ENCODE measurements at places on chromosomes 16 and 17.

GRCh38 chr17:44084131-44084538, 13.6 kb downstream of the G6PC3 start:
- DNase-seq: no peak

DNA sequence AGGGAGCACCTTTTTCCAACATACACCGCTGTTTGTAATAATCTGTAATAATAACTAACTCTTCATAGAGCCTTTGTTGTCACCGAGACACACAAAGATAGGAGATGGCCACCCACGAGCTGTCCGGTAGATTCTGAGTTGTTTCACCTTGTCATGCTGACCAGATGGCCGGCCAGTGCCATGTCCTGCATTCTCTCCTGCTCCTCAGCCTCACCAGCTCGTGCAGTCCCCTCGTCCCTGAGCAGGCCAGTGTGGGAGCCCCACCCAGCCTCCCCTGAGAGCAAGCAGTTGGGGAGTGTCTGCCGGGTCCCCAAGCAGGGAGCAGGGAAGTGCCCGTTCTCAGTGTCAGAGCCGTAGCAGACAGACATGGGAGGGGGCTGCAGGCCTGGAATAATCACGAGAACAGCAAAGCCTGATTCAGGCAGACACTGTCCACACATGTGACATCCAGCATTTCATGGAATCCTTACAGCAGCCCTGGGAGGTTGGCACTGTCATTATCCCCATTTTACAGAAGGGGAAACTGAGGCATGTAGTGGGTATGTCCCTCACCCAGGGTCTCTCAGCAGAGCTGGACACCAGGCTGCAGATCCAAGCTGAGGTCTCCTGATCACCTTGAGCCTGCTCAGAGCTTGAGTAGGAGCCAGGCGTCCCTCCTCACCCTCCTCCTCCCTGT, 178.5 kb upstream of the CIBAR2 start:
- no peak for DNase-seq

DNA sequence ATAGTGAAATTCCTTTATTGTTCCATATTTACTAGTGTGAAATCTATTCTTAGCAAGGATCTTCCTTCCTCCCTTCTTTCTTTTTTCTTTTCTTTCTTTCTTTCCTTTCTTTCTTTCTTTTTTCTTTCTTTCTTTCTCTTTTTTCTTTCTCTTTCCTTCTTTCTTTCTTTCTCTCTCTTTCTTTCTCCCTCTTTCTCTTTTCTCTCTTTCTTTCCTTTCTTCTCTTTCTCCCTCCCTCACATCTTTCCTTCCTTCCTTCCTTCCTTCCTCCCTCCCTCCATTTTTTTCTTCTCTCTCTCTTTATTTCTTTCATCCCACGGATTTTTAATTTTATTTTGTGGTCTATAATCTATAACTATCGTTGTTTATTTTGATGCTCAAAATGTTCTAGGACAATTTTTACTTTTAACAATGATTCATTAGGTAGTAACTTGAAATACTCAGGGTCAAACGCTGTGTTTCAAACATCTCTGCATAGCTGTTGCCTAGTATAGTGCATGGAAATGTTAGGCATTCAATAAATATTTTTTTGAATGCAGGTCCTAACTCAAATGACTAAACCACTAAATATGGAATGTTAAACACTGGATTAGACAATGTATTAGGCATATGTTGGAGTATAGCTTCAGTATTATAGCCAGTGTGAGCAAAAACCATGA, 178.3 kb downstream of the MAP2K6 start:
- DNase-seq: no peak

DNA sequence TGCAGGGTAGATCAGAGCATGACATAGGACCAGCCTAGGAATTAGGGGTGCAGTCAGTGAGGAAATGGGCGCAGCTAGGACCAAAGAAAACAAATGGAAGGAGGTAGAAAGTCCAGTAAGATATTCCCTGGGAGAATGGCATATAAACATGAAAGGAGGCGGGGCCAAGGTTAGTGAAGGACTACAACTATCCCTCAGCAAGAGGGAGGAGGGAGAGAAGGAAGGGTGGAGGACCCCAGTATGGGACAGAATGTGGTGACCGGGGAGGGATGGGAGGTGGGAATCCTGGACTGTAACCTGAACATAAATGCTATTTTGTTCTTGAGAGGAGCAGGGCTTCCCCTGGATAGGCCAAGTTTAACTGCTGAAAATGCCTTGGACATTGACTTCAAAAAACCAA, 22.8 kb downstream of the ITGB3 start:
- no peak for DNase-seq

DNA sequence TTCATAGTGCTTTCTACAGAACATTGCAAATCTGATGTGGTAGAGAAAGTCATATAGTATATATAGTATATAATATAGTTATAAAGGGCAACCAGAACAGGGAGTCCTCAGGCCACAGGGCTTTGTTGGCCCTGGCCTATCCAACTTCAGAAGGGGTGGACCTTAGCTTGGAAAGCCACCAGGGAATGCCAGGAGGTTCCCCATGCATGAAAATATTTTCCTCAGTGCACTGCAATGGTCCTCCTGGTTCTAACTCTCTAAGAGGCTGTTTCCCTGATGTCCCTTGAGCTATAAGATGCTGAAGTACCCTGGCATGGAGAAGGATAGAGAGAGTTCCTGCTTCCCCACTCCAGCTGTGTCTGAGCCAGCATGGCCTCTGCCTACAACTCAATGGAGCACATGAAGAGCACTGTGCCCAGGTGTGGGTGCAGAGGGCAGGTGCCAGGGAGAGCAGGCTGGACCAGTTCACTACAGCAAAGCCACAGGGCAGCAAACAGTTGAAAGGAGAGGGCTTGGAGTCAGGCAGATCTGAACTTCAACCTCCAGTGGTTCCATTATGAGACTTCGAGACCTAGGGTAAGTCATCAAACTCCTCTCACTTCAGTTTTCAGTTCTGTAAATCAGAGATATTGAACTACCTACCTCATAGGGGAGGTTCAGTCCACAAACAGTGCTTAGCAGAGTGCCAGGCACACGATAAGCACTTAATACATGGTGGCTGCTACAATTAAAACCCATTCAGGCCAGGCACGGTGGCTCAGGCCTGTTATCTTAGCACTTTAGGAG, 183.1 kb downstream of the SALL1 start:
- no peak for DNase-seq

DNA sequence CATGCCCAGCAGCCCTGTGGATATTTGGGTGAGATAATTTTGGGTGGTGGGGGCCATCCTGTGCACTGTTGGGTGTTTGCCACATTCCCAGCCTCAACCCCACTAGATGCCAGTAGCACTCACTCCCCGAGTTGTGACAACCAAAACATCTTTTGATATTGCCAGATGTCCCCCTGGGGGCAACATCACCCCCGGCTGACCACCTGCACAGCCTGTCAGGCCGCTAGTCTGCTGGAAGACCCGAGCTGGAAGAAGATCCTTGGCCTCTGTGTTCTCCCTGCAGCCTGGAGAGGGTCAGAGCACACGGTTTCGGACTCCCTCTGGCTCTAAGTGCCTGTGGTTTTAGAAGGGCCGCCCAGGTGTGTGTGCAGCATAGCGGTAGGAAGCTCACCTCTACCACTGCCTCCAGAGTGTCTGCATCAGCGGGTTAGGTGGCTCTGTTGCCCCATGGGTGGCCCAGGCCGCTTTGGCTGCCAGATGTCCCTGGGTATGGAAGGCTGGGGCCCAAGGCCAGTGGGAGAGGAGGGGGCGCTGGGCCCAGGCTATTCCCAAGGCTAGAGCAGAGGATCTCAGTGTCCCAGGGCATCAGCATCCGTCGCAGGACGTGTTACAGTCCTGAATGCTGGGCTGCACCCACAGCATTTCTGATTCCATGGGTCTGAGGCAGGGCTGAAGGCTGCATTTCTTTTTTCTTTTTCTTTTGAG, 195.8 kb upstream of the GSE1 start:
- no peak for DNase-seq

DNA sequence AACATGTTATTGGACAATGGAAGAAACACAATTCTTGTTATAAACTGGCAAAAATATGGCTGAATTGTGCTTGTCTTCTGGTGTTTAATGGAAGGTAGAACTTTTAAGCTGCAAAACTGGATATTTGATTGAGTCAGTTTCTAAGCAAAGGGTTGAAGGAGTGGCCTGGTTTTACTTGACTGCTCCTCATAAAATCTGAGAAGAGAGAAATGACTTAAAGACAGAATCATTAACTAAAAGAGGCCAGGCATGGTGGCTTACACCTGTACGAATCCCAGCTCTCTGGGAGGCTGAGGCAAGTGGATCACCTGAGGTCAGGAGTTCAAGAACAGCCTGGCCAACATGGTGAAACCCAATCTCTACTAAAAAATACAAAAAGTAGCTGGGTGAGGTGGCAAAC, 770.7 kb downstream of the CDH11 start:
- DNase-seq: no peak

DNA sequence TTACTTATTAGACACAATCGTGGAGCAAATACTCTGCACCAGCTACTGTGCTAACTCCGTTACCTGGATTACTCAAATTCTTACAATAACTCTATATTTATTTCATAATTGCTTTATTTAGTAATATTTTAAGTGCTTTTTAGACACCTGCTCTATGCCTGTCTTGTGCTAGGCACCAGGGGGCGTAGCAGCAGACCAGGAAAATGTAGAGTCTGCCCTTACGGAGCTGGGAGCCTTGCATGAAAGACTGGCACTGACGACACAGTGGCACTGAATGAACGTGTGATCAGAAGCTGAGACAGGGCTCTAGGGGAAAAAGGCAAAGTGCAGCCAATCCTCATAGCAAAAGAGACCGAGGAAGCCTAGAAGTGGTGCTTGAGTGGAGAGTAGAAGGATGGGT, 486.5 kb downstream of the CDH13 start:
- peak; percentile 47 for DNase-seq

DNA sequence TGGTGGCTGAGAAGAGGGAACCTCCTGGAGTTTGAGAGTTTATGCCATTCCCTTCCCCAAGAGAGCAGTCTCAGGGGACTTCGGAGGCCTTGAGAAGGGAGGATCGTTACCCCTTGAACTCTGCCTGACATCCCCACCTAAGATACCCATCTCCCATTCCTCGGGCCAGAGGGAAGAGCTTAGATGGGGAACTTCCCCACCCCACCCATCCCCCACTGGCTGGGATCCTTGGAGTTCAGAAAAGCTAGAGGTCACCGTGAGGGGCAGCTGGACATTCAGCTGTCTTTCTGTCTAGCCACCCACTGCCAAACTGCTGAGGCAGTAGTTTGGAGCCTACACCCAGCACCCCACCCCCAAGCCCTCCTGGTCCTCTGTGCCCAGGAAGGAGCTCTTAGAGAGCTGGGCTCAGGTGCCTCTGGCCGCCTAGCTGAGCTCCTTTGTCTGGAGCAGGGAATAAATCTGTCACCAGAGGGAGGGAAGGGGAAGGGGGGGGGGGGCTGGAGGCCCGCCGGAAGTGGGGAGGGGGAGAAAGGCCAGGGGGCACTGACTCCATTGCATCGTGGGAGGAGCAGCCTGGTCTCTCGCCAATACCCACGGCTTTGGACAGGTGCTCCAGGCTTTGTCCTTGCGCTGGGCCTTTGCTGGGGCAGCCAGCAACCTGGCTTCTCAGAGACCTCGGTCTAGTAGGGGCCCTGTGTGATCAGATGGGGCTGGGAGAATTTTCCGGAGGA, 1.0 kb downstream of the HSD11B2 start:
- no peak for DNase-seq

DNA sequence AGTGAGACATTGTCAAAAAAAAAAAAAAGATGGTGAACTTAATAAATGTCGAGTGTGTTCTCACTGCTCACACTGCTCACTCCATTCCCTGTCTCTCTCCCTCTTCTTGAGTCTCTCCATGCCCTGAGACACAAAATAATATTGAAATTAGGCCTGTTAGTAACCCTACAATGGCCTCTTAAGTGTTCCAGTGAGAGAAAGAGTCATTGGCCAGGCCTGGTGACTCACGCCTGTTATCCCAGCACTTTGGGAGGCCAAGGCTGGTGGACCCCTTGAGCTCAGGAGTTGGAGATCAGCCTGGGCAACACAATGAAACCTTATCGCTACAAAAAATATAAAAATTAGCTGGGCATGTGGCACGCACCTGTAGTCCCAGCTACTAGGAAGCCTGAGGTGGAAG, 16.2 kb upstream of the CSF3 start:
- no peak for DNase-seq

DNA sequence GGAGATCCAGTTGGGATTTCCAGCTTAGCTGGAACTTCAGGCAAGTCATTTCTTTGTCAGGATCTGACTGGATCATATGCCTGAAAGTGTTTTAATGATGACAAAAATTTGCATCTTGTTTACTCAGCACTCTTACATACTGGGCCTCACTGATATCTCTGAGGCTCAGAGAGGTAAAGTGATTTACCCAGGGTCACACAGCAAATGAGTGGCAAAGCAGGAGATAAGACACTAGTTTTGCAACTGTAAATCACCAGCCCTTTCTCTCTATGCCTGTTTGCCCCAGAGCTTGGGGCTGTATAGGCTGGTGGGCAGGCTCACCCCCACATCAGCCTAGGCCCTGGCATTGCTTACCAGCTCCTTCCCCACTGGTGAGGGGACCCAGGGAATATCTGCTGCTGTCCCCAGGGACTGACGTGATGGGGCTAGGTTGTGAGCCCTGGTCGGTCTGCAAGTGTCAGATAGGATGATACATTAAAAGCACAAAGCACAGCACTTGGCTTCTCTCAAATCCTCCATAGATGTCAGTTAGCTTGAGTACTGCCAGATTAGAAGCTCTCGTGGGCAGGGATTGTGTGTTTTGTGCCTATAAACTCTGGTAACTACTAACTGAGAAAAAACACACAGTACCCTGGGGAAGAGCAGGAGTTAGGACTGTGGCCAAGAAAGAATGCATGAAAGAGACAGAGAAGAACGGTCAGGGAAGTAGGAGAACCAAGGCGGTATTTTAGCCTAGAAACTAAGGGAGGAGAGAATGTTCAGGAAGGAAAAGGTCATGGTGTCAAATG, 165.4 kb downstream of the COPRS start:
- no peak for DNase-seq

- DNase-seq: no peak
Observed at GRCh38 chr17:4436846-4437245, 3.1 kb downstream of the SPNS3 start.

- DNase-seq: no peak
Observed at GRCh38 chr17:38750312-38751121, 2.0 kb upstream of the PSMB3 start.

DNA sequence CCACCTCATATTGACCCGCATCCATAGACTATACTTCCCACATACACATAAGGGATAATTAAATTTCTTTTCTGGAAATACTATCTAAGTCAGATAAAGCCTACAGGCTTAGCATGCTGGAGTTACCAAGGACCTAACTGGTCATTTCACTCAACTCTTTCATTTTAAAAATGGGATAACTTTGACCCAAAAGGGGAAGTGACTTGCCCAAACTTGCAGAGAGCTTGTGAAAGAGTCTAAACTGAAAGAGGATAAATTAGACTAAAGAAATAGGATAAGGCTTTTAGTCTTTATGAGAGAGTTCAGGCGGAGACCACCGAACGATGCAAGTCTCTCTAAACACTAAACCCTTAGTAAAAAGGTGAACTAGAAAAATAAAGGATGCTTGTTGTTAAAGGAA, 3.9 kb upstream of the KRT33A start:
- no peak for DNase-seq
